Fibroblast of skin of scalp (primary cell): ENCODE measurements at places on chromosomes 5 and 9.

DNA sequence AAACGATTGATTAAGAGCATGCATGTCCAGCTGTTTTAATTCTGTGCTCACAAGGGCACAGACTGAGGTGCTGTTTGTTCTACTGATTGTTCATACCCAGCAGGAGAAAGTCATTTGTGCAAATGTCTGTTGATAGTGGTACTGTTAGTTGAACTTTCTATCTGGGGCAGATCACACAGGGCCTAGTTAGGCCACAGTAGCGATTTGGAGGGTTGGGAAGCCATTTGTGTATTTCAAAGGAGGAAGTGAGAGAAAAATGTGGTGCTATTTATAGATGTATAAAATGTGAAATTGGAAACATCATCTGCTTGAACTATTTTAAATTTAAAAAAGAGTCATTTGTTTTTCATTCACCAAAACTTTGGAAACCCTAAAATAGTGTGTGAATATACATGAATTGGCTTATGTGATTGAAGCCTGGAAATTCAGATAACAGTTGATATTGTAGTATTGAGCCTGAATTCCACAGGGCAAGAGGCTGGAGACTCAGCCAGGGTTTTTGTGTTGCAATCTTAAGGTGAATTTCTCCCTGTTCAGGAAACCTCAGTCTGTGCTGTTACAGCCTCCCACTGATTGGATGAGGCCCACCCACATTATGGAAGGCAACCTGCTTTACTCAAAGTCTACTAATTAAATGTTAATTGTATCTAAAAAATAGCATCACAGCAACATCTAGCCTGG, 162.0 kb upstream of the CDKN2B start:
- DNase-seq = no peak

DNA sequence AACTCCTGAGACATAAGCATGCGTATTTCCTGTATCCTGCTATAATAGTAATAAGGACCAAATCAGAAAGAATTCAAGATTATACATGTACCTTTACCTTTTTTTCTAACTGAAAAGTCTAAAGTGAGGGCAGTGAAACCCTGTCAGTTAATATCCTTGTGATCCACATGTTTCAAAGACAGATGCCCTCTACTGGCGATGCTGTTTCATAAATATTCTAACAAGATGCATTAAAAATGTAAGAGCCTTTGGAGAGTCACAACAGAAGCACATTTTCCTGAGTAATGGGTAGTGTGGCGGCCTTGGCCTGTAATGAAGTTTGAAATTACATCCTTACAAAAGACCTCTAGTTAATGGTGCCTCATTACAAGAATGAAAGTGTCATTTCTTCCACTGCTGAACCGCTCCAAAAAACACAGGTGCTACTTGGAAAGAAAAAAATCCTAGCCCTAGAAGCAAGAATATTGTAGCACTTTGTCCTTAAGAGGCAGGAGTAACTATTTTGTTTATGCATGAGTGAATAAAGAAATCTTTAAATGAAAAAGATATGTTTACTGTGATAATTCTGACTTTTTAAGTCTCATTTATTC, 232.6 kb downstream of the EPB41L4A start:
- DNase-seq = peak; percentile 54

DNA sequence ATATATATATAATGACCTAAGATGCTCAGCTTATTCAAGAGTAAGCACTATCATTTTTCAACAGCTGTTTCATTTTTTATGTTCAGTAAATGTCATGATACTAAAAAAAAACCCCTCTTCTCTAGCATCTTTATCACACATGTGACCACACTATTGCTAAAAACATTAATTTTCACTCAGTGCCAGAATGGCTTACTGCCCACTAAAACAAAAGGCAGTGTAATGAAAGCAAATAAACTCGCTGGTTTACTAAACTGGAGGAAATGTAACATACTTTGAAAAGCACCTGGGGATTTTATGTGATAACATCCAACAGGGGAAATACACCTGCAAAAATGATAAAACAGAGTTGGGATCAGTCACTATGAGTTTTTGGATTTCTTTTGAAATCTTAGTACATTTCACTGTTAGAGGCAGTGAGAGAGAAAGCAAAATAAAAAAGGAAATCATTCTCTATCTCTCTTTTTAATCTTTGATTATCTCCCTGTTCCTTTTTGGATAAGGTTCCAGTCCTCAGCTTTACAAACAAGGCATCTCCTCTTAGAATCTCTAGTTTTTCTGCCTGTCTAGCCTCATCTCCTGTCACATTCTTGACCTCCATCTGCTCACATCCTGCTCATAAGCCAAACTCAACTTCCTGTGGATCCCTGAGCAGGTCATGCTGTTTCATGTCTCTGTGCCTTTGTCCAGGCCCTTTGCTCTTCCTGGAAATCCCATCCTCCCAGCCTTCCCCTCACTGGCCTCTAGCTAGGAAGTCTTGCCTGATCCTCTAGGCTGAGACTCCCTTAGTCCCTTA, 338.0 kb downstream of the MAN2A1 start:
- no peak for DNase-seq

DNA sequence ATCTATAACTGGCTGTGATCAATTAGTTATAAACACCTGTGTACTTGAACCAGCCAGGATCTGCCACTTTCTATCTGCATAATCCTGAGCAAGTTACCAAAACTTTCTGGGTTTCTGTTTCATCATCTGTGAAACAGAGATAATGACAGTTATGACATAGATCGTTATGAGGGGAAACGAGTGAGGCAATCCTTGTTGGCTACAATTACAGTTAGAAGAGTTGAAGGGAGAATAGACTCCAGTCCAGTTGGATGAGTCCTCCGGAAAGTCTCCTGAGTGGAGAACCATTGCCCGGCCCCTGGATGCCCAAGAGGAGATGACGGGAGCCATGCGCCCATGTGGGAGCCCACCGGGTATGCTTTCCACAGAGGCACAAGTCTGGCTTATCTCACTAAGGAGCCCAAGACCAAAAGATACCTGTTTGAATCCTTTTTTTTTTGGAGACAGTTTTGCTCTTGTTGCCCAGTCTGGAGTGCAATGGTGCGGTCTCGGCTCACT, 4.5 kb downstream of the PDE6A start:
- no peak for DNase-seq

DNA sequence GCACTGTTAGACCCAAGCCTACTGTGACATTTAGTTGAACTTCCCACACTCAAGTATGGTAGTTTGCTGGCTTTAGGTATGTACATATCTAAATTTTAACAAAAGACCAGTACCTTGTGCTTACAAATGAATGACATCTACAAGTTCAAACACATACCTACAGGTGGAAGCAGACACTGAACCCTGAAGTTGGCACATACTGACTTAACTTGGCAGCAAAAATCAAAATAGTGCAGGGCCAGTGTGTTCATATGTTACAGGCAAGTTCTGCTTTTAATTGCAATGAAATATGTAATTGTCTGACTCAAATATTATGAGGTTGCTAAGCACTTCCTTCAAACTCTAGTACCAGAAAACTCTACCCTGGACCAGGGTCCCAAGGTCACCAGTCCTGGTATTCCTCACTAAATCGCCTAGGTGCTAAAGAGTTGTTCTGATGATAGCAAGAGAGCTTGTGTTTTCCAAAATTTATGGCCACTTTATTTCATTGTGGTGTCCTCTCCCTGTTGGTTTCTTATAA, 77.4 kb downstream of the MEGF10 start:
- no peak for DNase-seq

GRCh38 chr9:96874947-96875460, 20.7 kb upstream of the ZNF782 start:
- DNase-seq = no peak

- no peak for DNase-seq
These were observed 51.8 kb downstream of the DUSP1 start for GRCh38 chr5:172719211-172719610.

DNA sequence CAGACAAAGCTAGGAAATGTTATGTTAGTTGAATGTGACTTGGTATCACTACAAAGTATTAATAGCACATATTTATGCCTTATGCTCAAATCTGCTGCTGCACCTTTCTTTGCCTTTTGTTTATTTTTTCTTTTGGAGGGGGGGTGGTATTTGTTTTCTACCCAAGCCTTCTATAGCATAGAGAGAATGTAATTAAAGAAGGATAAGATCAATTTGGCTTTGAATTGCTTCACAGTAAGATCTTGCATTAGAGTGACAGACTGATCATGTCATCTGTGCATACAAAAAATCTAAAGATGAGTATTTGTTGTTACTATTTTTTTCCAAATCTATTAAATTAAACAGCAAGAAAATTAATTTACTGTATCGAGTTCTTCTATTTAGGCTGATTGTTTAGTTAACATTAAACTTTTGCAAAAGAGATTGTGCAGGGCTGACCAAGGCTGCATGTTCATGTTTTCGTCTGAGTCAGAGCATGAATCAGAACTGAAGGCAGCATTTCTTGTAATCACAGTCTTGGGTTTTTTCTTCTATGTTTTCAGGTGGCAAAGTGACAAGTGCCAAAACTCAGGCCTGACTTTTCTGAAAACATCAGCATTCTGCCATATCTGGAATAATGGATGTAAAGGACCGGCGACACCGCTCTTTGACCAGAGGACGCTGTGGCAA, 1007.1 kb upstream of the WWC1 start:
- DNase-seq = peak; percentile 22

- peak; percentile 51 for DNase-seq
These were observed 440.5 kb upstream of the WWC1 start for GRCh38 chr5:167850911-167851310.

DNA sequence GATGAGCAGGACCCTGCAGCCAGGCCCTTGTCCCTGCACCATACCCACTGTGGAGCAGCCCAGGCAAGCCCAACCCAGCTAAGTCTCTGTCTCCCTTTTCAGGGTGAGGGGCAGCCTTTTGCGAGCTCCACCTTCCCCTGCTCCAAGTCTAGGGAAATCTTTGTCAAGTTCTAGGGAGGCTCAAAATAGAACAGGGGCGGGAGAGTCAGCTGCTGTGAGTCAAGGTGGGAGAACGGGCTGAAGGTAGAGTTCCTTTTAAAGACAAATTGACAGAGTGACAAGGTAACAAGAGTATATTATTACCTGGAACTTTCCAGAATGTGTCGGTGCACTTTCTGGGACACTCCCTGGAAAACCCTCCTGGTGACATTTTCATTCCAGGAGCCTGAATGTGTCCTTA, 64.7 kb downstream of the KCNT1 start:
- DNase-seq = no peak

DNA sequence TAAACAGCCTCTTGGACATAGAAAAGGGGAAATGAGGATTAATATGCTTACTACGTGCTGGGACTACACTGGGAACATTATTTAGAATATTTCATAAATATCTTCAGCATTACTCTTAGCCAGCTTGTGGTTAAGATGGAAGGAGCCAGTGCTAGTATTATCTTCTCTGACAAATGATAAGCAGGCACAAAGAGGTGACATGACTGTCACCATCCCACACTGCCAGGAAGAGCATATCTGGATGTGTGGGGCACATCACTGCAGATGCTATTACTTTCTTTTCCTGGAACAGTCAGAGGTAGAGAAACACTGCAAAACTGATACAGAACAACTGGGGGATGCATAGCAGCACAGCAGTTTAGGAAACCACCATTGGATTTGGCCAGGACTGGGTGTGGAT, 281.0 kb upstream of the TNC start:
- DNase-seq = peak; percentile 35

GRCh38 chr5:99061711-99062110, 132.9 kb upstream of the CHD1 start:
- peak; percentile 84 for DNase-seq

DNA sequence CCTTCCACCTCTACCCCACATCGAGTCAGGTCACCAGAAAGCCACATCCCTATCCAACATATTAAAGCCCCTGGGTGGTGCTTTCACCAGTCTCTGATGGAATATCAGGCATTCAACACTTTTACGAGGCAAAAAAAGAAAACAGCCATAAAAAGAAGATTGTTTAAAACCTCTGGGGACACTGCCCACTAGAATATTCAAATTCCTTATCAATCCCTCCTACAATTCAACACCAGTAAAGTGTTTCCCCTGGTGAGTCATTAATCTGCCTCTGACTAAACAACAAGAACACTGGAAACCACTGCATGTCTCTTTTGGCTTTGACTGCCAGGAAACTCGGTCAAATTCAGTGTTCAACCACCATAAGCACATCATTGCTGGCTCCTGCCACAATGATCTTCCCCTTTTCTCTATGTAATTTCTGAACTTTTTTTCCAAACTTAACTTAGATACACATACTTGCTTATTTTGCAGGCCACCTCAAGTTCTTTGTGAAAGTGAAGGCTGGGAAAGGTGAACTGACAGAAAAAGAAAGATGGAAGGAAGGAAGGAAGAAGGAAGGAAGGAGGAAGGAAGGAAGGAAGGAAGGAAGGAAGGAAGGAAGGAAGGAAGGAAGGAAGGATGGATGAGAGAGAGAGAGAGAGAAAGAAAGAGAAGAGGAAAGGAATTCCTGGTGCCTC, 105.3 kb downstream of the PAX5 start:
- DNase-seq = peak; percentile 71

- no peak for DNase-seq
These were observed 21.8 kb downstream of the ZFR start for GRCh38 chr5:32422697-32423096.

GRCh38 chr9:80235752-80236151, 664.0 kb downstream of the TLE4 start:
- DNase-seq = no peak

GRCh38 chr9:125391704-125392103, 130.1 kb downstream of the GAPVD1 start:
- DNase-seq = no peak

DNA sequence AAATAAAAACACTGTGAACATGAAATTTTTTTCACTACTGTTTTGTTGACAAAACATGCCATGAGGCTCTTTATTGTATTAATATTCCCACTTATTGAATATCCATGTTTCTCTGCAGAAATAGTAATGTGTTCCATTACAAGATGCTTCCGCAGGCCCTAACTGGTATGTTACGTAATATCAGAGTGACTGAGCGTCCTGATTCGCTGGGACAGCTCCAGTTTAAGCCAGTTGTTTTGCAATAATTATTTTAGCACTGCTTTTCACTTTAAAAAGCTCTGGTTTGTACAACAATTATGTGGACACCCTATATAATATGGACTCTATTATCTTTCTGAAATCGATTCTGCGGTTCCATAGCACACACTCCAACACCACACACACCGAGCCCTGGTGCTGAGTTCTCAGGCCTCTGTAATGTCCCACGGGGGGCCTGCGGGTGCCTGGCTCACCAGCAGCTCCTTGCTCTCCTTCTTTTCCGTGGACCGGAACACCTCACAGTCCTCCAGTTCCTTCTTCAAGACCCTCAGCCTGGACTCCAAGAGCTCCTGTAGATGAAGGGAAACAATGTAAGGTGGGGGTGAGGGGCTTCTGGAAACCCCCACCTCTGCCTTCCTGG, 1.8 kb downstream of the TRIM7 start:
- DNase-seq = no peak

GRCh38 chr5:9467199-9468059, 78.4 kb downstream of the SEMA5A start:
- no peak for DNase-seq

DNA sequence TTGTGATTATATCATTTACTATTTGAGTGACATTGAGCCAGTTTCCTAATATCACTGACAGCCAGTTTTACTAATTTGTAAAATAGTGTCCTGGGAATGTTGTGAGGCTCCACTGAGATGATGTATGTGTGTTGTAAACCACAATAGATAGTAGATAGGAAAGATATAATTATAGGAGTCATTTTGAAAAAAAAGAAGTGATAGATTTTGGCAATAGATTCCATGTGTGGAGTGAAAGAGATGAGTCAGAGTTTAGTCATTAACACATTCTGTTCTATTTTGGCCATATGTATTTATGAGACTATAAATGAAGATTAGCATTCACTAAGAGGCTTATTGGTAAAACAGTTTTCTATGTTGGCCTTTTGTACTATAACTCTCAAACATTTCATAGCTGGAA, 388.2 kb downstream of the FAM170A start:
- DNase-seq = peak; percentile 51
